ENCODE measurements at places on chromosomes 2 and 18.

GRCh38 chr2:157258520-157259326 lies 1.2 kb downstream of the GALNT5 start:
- no peak for DNase-seq

DNA sequence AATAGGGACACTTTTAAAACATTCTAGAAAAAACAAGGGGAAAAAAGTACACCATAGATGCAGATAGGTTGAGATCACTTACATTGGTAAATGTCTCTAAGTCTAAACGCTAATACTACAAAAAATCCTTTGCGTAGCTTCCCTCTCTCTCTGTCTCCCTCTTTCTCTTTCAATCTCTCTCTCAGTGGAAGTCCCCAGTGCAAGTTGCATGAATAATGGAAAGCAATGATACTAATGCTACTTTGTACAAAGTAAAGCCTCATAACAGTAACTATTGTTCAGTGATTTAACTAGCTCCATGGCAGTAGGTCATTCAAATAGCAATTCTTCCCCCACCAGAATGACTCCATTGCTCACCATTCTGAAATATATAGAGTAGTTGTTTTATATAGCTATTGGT lies 12.8 kb downstream of the MEIS1 start:
- DNase-seq = no peak

- DNase-seq = no peak
Observed at GRCh38 chr18:46215902-46216723, 111.9 kb downstream of the HAUS1 start.

- no peak for DNase-seq
Observed at GRCh38 chr2:219902891-219903552, 275.6 kb downstream of the SLC4A3 start.

- no peak for DNase-seq
Observed at GRCh38 chr2:84931384-84931821, 25.9 kb downstream of the TMSB10 start.

DNA sequence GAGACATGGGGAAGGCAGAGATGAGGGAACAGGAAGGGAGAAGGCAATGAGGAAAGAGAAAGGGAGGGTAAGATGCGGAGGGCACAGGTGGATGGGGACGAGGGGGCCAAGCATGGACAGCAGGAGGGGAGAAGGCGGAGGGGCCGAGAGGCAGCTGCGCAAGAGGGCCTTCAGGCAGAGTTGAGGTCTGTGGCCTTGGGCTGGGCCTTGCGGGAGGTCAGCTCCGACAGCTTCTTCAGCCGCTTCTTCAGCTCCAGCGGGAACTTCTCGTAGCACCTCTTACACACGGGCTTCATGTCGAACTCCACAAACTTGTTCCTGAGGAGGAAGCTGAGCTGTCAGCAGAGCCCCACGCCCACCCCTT lies 6.9 kb upstream of the GPR17 start:
- no peak for DNase-seq

DNA sequence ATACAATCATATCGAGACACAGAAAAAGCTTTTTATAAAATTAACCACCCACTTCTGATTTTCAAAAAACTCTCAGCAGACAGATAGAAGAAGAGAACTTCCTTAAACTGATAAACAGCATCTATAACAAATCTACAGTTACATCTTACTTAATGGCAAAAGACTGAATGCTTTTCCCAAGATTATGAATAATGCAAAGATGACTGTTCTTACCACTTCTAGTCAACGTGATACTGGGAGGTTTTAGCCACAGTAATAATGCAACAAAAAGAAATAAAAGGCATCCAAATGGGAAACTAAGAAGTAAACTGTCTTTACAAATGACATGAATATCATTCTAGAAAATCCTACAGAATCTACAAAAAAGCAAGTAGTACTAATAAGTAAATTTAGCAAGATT lies 58.0 kb upstream of the TMEM247 start:
- DNase-seq = no peak

- DNase-seq = no peak
Observed at GRCh38 chr2:28484835-28485234, 11.0 kb upstream of the PLB1 start.

- DNase-seq = no peak
Observed at GRCh38 chr2:141940709-141941108, 190.1 kb downstream of the LRP1B start.

DNA sequence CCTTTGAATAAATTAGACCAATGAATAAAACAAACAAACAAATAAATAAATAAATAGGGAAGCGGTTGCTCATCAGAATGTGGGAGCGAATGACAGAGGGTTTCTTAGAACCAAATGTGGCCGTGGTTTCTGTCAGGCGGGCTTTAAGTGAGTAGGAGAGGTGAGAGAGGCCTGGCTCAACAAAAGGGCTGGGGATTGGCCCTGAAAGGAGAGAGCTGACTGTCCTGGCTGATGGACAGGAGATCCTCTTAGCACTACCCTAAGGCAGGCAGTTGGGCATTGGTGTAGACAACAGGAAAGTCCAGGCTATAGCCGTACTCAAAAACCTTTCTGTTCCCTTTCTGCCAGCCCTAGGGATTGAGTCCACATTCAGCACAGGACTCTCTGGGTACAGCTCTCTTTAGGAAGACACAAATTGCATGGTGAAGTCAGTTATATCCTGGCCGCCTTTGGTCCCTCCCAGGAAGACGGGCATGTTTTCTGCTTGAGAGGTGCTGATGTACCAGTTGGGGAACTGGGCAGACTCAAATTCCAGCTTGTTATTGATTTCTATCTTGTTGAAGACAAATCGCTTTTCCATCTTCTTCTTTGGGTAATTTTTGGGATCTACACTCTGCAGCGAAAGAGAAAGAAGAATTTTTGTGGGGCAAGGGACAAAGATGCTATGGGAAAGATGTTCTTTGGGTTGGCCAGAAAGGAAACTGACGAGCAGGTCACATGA lies 6.5 kb downstream of the IL1B start:
- DNase-seq = no peak

GRCh38 chr2:69308338-69308737 lies 78.7 kb downstream of the GFPT1 start:
- DNase-seq = peak; percentile 73

GRCh38 chr18:23102493-23103261 lies 32.6 kb upstream of the CABLES1 start:
- no peak for DNase-seq

DNA sequence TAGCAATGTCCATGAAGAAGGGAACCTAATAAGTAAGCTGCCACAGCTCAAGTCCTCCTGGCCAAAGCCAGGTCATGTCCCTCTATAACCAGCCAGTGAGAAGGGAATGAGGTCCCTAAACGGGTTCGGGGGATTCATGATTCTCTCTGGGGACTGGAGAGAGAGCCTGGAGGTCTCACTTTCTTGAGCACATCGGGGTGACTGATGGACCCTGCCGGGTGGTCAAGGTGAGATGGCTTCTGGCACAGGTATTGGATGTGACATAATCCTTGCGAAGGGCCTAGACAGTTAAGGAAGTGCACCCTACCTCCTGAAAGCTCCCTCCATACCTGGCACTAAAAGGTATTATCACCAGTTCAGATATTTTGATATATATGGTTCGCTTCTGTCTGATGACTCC lies 45.7 kb downstream of the HRH4 start:
- no peak for DNase-seq

DNA sequence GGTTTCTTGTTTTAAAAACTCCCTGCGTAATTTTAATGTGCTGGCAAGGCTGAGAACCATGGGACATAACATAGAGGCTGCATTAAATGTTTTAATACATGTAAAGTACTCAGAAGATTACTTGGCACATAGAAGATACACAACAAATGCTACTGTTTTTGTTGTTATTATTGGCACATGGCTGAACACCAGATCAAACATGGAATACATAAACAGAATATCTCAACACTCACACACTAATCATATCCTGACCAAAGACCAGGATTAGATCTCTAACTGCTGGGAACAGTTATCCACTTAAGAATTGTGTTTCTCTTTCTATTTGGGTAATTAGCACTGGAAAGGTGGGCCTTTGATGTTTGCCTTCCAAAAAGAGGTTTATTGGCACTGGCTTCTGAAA lies 69.3 kb downstream of the KCNE4 start:
- DNase-seq = no peak

DNA sequence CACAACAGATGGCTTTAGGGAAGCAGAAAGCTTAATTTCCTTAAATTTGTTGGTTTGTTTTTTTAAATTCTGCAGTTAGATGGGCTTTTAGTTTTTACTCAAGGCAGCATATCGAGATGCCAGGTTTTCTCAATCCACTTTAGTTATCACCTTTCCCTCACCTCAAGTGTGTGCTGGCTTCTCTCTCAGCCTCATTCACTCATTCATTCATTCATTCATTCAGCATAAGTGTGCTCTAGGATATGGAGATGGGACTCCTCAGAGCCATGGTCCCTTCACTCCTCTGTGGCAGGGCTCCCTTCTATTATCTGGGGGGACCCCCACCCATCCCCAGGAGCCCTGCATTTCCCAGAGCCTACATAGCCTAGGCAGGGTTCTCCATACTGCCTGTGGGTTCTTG lies 19.0 kb downstream of the VIL1 start:
- DNase-seq = no peak

- no peak for DNase-seq
Observed at GRCh38 chr2:69844560-69844959, 15.1 kb downstream of the GMCL1 start.

- DNase-seq = no peak
Observed at GRCh38 chr2:146853741-146854444, 990.9 kb upstream of the ACVR2A start.

GRCh38 chr2:51424418-51424817 lies 392.5 kb upstream of the NRXN1 start:
- DNase-seq = no peak

- no peak for DNase-seq
Observed at GRCh38 chr2:219335373-219335786, 2.8 kb upstream of the RESP18 start.

DNA sequence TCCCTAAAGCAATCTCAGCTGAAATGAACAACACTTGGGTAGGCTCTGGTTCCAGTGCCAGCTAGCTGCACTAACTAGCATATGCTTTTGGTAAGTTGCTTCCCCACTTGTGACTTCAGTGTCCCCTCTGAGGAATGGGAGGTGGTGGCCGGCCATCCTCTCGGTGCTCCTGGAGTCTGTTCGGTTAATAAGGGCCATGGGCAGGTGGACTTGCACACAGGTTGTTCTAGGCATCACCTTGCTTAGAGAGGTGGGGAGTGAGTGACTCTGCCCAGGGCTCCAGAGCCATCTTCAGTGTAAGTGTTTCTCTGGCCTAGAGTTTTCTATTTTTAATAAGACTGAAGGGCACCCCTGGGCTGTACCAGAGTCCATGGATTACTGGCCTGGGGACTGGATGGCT lies 18.8 kb upstream of the TAF1B start:
- DNase-seq = no peak

GRCh38 chr18:23710068-23710527 lies 20.8 kb downstream of the LAMA3 start:
- DNase-seq = no peak

GRCh38 chr18:72201032-72201431 lies 343.1 kb downstream of the CBLN2 start:
- DNase-seq = no peak

GRCh38 chr2:60541056-60541651 lies 12.3 kb downstream of the BCL11A start:
- DNase-seq = no peak

- no peak for DNase-seq
Observed at GRCh38 chr18:45321520-45321919, 293.8 kb upstream of the SLC14A2 start.

DNA sequence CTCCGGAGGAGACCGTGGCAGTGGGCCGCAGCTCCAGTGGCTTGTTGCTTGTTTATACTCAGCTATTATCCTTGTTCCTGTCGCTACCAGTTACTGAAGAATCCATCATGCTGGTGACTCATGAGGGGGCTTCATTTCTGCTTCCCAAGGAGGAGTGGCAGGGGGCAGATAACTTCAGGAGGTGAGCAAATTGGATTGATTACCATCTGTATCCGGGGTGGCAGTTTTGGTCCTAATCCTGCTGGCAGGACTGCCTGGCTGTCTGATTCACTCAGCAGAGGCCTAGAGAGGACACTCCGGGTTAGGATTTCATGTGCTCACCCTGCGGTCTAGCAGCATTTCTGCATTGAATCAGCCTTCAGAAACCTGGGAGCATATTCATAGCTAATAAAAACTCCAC lies 230.0 kb downstream of the ACTR3 start:
- DNase-seq = no peak

GRCh38 chr2:15364561-15364960 lies 196.6 kb downstream of the NBAS start:
- DNase-seq = no peak

DNA sequence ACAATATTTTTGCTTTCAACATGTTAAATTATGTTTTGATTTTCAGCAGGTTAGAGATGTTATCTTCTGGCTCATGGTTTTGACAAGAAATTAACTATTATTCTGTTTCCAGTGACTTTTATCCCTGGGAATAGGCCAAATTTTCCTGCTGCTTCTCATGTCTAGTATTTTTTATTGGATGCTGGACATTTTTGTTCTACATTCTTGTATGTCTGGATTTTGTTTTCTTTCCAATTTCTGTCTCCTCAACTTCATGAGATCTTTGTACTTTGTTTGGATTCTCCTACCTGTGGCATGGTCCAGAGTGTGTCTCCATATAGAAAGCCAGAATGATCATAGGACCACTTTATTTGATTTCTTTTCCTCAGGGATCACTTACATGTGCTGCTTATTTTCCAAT lies 33.1 kb upstream of the MYO1B start:
- DNase-seq = no peak

GRCh38 chr18:69980509-69980908 lies 32.8 kb upstream of the CD226 start:
- no peak for DNase-seq

DNA sequence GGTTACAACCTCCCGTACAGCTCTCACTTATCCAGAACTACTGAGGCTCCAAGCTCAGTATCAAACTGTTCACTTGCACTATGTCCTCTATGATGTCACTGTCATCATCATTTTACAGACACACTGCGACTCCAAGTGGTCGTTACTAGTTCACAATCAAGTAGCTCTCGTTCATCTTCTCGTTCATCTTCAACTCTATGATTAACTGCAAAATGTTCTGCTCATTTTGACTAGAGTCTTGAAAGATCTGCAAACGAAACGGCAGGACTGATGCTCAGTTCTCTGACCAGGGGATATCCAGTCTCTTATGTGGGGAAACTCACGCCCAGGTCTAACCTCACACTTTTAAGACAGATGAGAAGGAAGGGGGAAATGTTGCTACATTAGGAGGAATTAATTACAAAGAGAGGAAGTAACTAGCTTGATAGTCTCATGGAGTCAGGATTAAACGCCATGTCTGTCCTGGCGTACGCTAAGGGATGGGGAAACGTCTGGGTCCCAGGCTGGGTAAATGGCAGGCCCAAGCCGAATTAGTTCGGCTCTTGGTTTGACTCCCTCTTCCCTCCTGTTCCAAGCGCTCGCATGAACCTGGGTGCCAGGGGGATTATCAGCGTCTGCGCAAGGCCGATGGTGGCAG lies 794 bp upstream of the CHCHD5 start:
- DNase-seq = no peak

GRCh38 chr2:26735097-26735496 lies 29.0 kb upstream of the SLC35F6 start:
- no peak for DNase-seq

GRCh38 chr2:237600205-237600846 lies 9.8 kb upstream of the RAB17 start:
- no peak for DNase-seq

Measured in aorta (tissue), 5 donors.